ENCODE measurements at places on chromosomes 4 and X.

- DNase-seq = peak; percentile 35
Observed at GRCh38 chrX:131812847-131813825, 210.0 kb upstream of the STK26 start.

DNA sequence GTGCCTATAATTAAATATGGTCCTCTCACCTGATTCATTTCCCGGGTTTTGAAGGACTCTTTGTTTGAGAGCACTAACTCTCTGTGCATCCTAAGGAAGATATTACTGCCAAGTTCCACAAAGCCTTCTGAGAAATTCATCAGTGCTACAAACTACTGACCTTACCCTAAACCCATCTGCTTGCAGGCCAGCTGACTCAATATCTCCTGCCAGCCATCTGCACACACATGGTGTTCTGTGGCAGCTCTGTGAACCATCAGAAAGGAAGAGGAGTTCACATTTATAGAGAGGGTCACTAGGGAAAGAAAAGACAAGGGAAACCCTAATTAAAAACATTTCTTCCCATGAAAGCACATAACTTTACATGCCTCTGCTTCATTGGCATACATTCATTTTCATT is 156.7 kb downstream of the ATP10D start:
- DNase-seq = no peak

DNA sequence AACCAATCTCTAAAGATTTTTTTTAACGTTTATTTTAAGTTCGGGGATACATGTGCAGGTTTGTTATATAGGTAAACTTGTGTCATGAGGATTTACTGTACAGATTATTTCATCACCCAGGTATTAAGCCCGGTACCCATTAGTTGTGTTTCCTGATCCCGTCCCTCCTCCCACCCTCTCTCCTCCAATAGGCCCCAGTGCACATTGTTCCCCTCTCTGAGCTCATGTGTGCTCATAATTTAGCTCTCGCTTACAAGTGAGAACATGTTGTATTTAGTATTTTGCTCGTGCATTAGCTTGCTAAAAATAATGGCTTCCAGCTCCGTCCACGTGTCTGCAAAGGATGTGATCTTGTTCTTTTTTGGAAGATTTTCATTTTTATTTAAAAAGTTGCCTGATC is 2309.4 kb upstream of the AGA start:
- no peak for DNase-seq

GRCh38 chrX:77519765-77520164 is 72.6 kb downstream of the FGF16 start:
- DNase-seq = no peak

GRCh38 chr4:3371033-3372001 is 70.5 kb upstream of the HGFAC start:
- DNase-seq = no peak

GRCh38 chrX:71871367-71871766 is 39.3 kb upstream of the NHSL2 start:
- no peak for DNase-seq

DNA sequence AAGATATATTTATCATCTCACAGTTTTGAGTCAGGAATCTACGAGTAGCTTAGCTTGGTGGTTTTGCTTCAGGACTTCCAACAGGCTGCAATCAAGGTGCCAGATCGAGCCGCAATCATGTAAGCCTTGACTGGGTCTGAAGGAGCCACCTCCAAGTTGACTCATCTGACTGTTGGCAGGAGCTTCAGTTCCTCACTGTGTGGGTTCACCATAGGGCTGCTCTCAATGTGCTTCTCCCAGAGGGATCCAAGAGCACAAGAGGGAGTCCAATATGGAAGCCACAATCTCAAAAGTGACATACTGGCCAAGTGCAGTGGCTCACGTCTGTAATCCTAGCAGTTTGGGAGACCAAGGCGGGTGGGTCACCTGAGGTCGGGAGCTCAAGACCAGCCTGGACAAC is 26.5 kb downstream of the DCHS2 start:
- no peak for DNase-seq

GRCh38 chrX:112760697-112761096 is 79.9 kb downstream of the AMOT start:
- DNase-seq = no peak

DNA sequence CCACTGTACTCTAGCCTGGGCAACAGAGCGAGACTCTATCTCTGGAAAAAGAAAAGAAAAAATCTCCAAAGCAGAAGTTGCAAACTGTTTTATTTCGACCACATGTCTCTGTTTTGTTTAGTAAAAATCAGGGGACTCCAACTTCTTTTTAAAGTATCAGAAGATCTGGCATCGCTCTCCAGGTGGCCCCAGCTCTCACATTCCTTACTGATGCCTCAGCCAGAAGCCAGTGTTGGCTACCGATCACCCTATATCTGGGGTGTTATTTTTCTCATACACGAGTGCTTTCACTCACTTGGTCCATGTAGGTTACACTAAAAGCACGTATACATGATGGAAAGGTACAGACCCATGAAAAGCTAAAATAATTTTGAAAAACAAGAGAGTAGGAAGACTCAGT is 8.3 kb downstream of the MPP1 start:
- no peak for DNase-seq

GRCh38 chrX:25196221-25196620 is 180.5 kb upstream of the ARX start:
- DNase-seq = no peak

- peak; percentile 32 for DNase-seq
Observed at GRCh38 chr4:141027421-141027820, 105.8 kb downstream of the RNF150 start.

- no peak for DNase-seq
Observed at GRCh38 chr4:23922541-23923111, 32.8 kb upstream of the PPARGC1A start.

DNA sequence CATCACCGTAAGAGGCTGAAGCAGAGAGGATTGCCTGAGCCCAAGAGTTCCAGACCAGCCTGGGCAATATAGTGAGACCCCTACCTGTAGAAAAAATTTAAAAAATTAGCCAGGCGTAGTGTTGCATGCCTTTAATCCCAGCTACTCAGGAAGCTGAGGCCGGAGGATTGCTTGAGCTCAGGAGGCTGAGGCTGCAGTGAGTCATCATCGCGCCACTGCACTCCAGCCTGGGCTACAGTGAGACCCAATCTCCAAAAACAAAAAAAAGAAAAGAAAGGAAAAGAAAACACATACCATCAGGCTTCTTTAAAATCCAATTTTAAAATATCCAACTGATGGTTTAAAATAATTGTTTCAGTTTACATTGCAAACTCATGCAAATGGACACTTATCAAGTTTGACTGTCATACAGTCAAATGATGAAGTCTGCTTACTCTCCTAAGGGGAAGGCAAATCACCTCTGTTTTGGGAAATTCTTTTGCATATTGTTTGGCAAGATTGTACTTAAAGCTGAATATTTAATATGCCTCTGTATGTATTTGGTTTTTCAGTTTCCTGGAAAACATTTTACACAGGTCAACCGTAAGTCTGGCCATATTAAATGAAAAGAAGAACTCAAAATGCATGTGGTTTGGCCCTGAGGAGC is 23.7 kb upstream of the TENM3 start:
- no peak for DNase-seq

GRCh38 chr4:54006755-54007154 is 57.6 kb downstream of the CHIC2 start:
- DNase-seq = no peak

DNA sequence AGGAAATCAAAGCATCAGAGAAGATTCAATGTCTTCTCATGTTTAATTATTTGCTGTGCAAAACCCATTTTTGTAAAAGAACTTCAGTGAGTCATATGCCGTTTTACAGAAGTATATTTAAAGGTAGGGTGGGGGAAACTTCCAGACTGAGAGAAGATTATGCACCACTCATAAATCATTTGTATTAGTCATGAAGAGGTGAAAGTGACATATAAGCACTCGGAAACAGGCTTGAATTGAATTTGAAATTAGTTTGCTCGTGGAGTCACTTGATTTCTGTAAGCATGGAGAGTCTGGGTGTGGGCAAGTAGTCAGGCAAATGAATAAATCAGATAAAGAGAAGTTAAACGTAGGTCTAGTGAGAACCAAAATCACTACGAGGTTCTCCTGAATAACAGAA is 335.1 kb downstream of the ANK2 start:
- no peak for DNase-seq

GRCh38 chr4:147779451-147779850 is 47.6 kb downstream of the ARHGAP10 start:
- no peak for DNase-seq

DNA sequence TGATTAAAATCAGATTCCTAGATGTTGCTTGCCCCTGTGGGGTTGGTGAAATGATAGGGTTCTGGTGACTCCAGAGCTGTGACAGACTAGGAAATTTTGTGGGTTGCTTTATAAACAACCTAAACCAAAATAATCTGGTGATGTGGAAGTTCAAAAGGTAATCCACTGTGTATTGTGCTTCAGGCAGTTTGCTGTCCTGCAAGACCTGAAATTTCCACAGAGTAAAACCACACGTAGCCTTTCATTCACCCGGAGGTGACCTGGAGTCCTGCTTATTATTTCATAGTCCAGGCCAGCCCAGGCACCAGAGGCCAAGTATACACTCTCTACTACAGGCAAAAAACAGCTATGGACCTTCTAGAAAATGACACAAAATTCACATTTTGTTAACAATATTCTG is 114.6 kb upstream of the CBR4 start:
- no peak for DNase-seq

- no peak for DNase-seq
Observed at GRCh38 chr4:147773261-147774184, 41.6 kb downstream of the ARHGAP10 start.

DNA sequence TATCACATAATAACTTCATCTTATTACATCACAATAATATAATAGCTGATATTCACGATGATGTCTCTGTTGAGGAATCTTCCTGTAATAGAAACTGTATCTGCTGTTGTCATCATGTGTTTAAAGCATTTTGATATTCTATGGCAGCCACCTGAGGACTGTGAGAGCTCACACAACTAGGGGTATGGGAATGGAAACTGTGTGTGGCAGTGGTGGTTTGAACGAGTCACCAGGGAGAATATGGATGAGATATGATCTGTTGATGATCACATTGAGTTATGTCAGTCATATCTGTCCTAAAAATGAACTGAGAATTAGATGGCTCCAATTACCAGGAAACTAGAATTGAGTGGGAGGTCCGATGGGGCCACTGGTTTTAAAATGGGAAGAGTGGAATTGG is 169.6 kb downstream of the MID1IP1 start:
- DNase-seq = no peak

- DNase-seq = no peak
Observed at GRCh38 chr4:128648021-128648420, 161.5 kb upstream of the JADE1 start.

DNA sequence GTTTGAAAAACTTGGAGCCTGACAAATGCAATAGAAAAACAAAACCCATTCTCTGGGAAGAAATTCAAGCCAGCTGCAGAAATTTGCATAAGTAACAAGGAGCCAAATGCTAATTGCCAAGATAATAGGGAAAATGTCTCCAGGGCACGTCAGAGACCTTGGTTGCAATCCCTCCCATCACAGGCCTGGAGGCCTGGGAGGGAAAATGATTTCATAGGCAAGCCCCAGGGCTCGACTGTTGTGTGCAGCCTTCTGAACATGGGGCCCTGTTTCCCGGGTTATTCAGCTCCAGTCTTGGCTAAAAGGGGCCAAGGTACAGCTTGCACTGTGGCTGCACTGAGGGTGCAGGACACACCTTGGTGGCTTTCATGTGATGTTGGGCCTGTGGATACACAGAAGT is 760.4 kb upstream of the PABPC4L start:
- DNase-seq = no peak

DNA sequence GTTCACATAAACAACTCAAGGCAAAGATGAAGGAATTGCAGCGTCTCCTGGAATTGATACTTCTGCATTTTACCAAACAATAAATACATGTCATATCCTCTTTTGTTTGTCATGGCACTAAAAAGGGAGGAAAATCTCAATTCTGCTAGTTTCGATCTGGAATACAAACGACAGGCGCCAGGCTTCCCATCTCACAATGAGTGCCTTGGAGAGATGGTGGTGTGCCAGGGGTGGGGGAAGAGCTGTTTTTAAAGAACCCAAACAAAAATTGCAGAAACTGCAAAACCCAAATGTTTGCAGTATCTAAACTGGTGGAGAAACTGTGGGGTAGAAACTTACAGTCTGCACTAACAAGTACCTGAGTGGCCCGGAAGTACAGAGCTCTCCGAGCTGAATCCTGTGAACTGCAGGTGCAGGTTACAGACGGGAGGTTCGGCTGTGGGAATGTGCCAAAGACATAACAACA is 53.0 kb upstream of the KLF3 start:
- no peak for DNase-seq

GRCh38 chr4:59855630-59856352 is 1344.3 kb upstream of the ADGRL3 start:
- DNase-seq = no peak

- DNase-seq = no peak
Observed at GRCh38 chr4:26900765-26901164, 40.1 kb downstream of the STIM2 start.

DNA sequence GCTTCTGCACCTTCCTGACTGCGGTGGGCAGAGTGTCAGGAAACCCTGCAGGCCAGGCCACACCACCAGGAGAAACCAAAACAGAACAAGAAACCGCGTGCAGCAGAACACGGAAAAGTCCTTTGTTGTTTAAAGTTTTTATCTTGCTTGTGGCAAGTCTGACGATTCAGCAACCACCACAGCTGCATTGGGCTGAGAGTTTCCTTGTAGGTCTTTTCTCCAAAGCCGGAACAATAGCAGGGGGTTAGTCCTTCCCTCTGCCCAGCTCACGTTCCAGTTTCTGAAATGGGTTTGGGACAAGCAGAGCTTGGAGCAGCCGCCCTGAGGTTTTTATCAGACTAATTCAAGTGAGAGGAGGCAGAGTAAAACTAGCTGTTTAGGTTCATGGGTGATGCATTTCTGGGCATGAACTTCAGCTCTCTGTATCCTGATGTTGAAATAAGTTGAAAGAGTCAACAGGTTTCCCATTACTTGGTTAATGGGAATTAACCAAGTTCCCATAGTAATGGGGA is 216.9 kb downstream of the PTTG2 start:
- no peak for DNase-seq

DNA sequence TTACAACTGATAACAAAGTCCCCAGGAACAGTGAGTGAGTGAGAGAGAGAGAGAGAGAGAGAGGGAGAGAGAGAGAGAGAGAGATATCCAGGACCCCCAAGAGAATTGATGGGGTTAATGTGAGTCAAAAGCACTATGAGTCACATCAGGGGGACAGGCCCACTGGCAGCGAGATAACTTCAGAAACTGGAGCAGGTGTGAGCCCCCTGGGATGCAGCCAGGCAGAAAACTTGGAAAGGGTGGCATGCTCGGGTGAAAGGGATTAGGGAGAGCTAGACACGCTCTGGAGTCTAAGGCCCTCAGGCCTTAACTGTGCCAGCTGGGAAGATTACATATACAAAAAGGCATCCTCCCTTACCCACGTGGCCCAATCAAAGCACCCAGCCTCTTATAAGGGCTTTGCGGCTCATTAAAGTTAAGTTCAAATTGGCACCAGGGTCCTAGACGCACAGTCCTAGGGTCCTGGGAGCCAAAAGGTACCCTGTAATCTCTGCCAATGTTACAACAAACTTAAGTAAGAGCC is 841 bp downstream of the ACOT9 start:
- DNase-seq = no peak

GRCh38 chr4:125702406-125702805 is 387.7 kb downstream of the FAT4 start:
- no peak for DNase-seq

- no peak for DNase-seq
Observed at GRCh38 chr4:129682586-129682985, 586.6 kb downstream of the C4orf33 start.
